ENCODE measurements at places on chromosomes 4 and X. TPM values are rescaled to one million over a fixed set of nuclear protein-coding genes. Genes with fewer than 3 reads are reported as not detected.

NR0B1 gene
- total RNA-seq, result not detected

COX7B2 gene
- not detected for total RNA-seq

S100G gene
- total RNA-seq, result not detected

XK gene
- total RNA-seq, result not detected

HMX1 gene
- not detected for total RNA-seq

ADGRL3 gene
- under 0.01 TPM for total RNA-seq

SOX3 gene
- not detected for total RNA-seq
